ENCODE measurements at places on chromosomes 2 and 18. TPM values are rescaled to one million over a fixed set of nuclear protein-coding genes. Genes with fewer than 3 reads are reported as not detected.

The PIK3C3 gene
- 19.6 TPM for total RNA-seq

The GAREM1 gene
- 4.3 TPM for total RNA-seq

The KIF5C gene
- total RNA-seq, result 0.32 TPM

The TACR1 gene
- total RNA-seq, result 0.06 TPM

The NYAP2 gene
- total RNA-seq, result not detected

The FABP1 gene
- not detected for total RNA-seq

The SALL3 gene
- total RNA-seq, result not detected

The REG1B gene
- not detected for total RNA-seq

The NTSR2 gene
- not detected for total RNA-seq

The CDK15 gene
- not detected for total RNA-seq

The IL1RL2 gene
- 0.07 TPM for total RNA-seq

The SPEG gene
- 10.4 TPM for total RNA-seq

The SERPINB12 gene
- not detected for total RNA-seq

The PARD3B gene
- total RNA-seq, result 1.1 TPM

The CHRNG gene
- total RNA-seq, result not detected

The ARHGAP28 gene
- 0.02 TPM for total RNA-seq

The MRO gene
- total RNA-seq, result 0.26 TPM

The GKN1 gene
- 0.56 TPM for total RNA-seq

The CXCR4 gene
- 0.76 TPM for total RNA-seq

The GKN2 gene
- total RNA-seq, result 2.2 TPM

The C18orf32 gene
- 22.0 TPM for total RNA-seq

The CASP8 gene
- 35.7 TPM for total RNA-seq

The SPATA3 gene
- total RNA-seq, result not detected

The DNAH7 gene
- total RNA-seq, result 1.3 TPM

The BCL11A gene
- 0.02 TPM for total RNA-seq

The CAPN14 gene
- 0.03 TPM for total RNA-seq

The MEIS1 gene
- total RNA-seq, result 1.2 TPM

The EMX1 gene
- 0.08 TPM for total RNA-seq

The GCG gene
- total RNA-seq, result not detected

The ECEL1 gene
- total RNA-seq, result 0.19 TPM

The SFXN5 gene
- 14.8 TPM for total RNA-seq

The ZNF397 gene
- total RNA-seq, result 3.5 TPM

The L3MBTL4 gene
- total RNA-seq, result not detected

The OXER1 gene
- total RNA-seq, result not detected

The ASNSD1 gene
- total RNA-seq, result 35.3 TPM

The CROCC2 gene
- total RNA-seq, result not detected

The FAM237A gene
- total RNA-seq, result not detected

The DNPEP gene
- 61.5 TPM for total RNA-seq

The AFF3 gene
- total RNA-seq, result not detected

The ADRA2B gene
- 0.09 TPM for total RNA-seq

The CYP26B1 gene
- total RNA-seq, result 16.9 TPM

The NAT8 gene
- total RNA-seq, result not detected

The GAL3ST2 gene
- total RNA-seq, result 0.42 TPM

The TRPM8 gene
- 0.15 TPM for total RNA-seq

The TMEM198 gene
- 1.3 TPM for total RNA-seq

The TSN gene
- total RNA-seq, result 60.8 TPM

The EVX2 gene
- total RNA-seq, result not detected

The KATNAL2 gene
- total RNA-seq, result 1.4 TPM

The CBLN2 gene
- total RNA-seq, result 0.42 TPM

The PDE6D gene
- total RNA-seq, result 23.3 TPM

The KCNJ3 gene
- total RNA-seq, result not detected

The SPOPL gene
- total RNA-seq, result 7.9 TPM

Measured in A549 treated with Mapracorat at 1 μM for 4 hours (cell line).